Right renal pelvis (tissue), 4 donors: ENCODE measurements at places on chromosomes 6 and 20. TPM values are rescaled to one million over a fixed set of nuclear protein-coding genes. Genes with fewer than 3 reads are reported as not detected.

HLA-DMB gene
- 73.0 TPM for polyA plus RNA-seq

SLC18B1 gene
- 38.2 TPM for polyA plus RNA-seq

ID1 gene
- 174 TPM for polyA plus RNA-seq

TGM2 gene
- 34.1 TPM for polyA plus RNA-seq

TNF gene
- 0.16 TPM for polyA plus RNA-seq

OTOR gene
- not detected for polyA plus RNA-seq

ITPA gene
- 70.6 TPM for polyA plus RNA-seq
